HFFc6 (cell line): ENCODE measurements at places on chromosomes 2 and 18. TPM values are rescaled to one million over a fixed set of nuclear protein-coding genes. Genes with fewer than 3 reads are reported as not detected.

DNA sequence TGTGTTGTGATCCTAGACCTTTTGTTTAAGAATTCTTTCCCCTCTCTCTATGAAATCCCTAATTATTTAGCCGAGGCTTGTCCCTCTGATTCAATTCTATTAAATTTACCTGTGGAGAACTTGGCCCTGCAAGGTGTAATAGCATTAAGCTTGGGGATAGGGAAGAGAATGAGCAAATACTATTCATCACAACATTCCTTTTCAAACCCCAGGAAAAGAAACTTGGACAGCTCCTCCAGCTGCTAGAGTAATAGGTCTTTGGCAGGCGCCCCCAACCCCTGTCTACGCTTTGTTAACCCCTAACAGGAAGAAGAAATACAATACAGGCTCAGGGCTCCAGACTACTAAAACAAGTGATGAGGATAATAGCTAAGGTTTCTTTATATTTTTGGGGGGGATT, 957.0 kb downstream of the CPS1 start:
- no peak overlapping the region for H3K27ac ChIP-seq
- H3K4me3 ChIP-seq: no peak overlapping the region
- no peak for DNase-seq
- peaks cover 2% of the 10 kb centered on the region; the same call in 1 of the 2 replicates for H3K27me3 ChIP-seq

GRCh38 chr18:22165049-22165602, 4.3 kb upstream of the GATA6 start:
- H3K27ac ChIP-seq: no peak overlapping the region
- no peak for DNase-seq
- H3K4me1 ChIP-seq: peaks cover under 1% of the 10 kb centered on the region; the same call in 1 of the 2 replicates
- no peak overlapping the region for H3K4me3 ChIP-seq
- peaks cover 72% of the 10 kb centered on the region for H3K27me3 ChIP-seq

DNA sequence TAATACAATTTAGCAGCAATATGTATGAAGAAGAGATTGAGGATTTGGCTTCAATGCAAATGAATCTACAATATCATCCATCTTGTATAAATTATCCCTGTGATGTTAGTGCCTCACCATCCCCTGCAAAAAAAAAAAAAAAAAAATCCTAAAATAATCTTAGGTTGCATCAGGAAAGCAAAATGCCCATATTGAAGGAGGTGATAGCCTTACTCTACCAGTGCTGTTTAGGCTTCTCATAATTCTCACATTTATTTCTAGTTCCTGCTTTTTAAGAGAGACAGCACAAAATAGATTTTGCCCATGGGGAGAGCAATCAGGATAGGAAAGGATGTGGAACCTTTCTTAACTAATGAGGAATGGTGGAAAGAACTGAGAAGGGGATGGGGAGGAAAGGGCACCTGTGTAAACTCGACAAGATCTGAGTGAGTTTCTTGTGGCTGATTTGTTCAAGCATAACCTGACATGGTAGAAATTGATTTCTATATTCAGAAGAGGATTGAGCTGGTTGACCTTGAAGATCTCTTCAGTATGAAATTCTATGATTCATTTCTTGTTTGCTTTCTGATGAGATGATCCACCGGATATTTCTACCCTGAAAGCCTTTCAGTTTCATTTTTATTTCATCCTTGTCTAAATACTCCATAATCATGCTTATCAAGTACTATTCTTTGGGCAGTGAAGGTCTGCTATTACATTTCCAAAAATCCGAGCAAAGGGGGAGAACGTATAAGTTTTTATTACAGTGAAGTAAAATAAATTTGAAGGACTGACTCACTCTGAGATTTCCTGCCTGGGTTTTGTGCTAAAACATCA, 391.2 kb downstream of the PTPRM start:
- peaks cover 61% of the 10 kb centered on the region for H3K4me1 ChIP-seq
- H3K27me3 ChIP-seq: no peaks in the 10 kb centered on the region; the same call in 1 of the 2 replicates
- no peak for DNase-seq
- H3K36me3 ChIP-seq: no peaks in the 10 kb centered on the region
- peak overlapping the region; percentile 85 for H3K4me3 ChIP-seq

DNA sequence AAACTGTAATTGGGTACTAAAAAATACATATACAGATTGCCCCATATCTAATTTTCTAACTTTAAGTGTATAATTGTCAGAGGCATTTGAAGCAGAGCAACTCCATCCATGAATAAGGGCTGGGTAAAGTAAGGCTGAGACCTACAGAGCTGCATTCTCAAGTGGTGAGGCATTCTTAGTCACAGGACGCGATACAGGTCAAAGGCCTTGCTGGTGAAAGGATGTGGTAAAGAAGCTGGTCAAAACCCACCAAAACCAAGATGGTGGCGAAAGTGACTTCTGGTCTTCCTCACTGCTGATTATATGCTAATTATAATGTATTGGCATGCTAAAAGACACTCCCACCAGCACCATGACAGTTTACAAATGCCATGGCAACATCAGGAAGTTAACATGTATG, 50.0 kb downstream of the SLC8A1 start:
- peak; percentile 89 for DNase-seq
- H3K27me3 ChIP-seq: no peaks in the 10 kb centered on the region; the same call in 1 of the 2 replicates
- peak overlapping the region; percentile 74 for H3K4me3 ChIP-seq
- H3K27ac ChIP-seq: peak overlapping the region; percentile 98

DNA sequence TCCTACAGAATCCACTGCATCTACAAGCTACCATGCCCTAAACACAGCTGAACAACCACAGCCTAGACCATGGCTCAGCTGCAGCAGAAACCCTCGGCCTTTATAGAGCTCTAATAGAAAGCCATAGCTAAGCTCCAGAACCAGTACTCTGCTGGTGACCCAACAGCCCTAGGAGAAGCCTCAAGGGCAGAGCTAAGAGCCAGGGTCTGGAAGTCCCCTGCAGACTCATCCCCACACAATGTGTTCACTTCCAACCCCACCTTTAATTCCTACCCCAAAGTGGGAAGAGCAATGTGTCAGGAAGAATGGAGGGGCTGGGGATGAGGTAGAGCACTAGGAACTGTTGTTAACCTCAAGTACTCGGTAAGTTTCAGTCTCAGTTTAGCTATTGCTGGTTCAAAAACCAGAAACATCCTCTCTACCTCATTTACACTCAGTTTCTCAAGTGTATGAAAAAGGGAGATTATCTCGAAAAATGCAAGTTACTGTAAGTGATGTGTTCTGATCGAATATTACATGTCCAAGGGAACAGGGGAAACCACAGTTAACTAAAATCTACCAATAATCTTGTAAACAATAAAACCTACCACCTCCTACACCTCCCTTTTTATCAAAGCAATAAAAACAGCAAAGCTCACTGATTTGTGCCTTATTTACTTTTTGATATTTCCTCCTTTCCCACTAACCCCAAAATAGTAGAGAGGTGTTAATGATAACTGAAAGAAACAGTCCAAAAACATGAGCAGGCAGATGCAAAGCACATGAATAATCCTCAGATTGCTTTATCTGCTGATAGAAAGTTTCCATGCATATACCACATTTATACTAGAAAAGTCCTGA, 36.2 kb downstream of the THADA start:
- no peak for DNase-seq
- H3K36me3 ChIP-seq: peaks cover 6% of the 10 kb centered on the region; the same call in 1 of the 2 replicates
- no peaks in the 10 kb centered on the region for H3K4me1 ChIP-seq
- no peak overlapping the region for H3K27ac ChIP-seq
- no peak overlapping the region for H3K4me3 ChIP-seq

- no peaks in the 10 kb centered on the region for H3K36me3 ChIP-seq
- H3K27ac ChIP-seq: no peak overlapping the region
- no peaks in the 10 kb centered on the region for H3K4me1 ChIP-seq
- no peak for DNase-seq
These were observed 730.2 kb upstream of the ZNF804A start for GRCh38 chr2:183868153-183868552.

GRCh38 chr2:190099890-190100697, 37.6 kb upstream of the MSTN start:
- no peak for DNase-seq
- H3K27me3 ChIP-seq: peaks cover 10% of the 10 kb centered on the region
- H3K4me3 ChIP-seq: no peak overlapping the region
- H3K27ac ChIP-seq: no peak overlapping the region
- 0 out of 2 replicates have a peak, but pooled peaks cover 6% of the 10 kb centered on the region for H3K36me3 ChIP-seq
- no peaks in the 10 kb centered on the region for H3K4me1 ChIP-seq

DNA sequence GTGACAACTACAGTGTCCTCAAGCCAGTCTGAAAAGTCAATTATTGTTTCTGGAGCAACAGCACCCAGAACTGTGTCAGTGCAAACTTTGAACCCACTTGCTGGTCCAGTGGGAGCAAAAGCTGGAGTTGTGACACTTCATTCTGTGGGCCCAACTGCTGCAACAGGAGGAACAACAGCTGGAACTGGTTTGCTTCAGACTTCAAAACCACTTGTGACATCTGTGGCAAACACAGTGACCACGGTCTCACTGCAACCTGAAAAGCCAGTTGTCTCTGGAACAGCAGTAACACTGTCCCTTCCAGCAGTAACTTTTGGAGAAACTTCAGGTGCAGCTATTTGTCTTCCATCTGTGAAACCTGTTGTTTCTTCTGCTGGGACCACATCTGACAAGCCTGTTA, 59.8 kb downstream of the TAF4B start:
- H3K27me3 ChIP-seq: no peaks in the 10 kb centered on the region
- H3K4me1 ChIP-seq: no peaks in the 10 kb centered on the region
- H3K36me3 ChIP-seq: peaks cover 5% of the 10 kb centered on the region; the same call in 1 of the 2 replicates
- no peak overlapping the region for H3K4me3 ChIP-seq

- no peaks in the 10 kb centered on the region for H3K4me1 ChIP-seq
- no peaks in the 10 kb centered on the region for H3K27me3 ChIP-seq
- no peak for DNase-seq
- no peaks in the 10 kb centered on the region for H3K36me3 ChIP-seq
- no peak overlapping the region for H3K4me3 ChIP-seq
These were observed 125.1 kb downstream of the CPS1 start for GRCh38 chr2:210681491-210681890.

- no peak overlapping the region for H3K27ac ChIP-seq
- no peaks in the 10 kb centered on the region; the same call in 1 of the 2 replicates for H3K36me3 ChIP-seq
- peak overlapping the region; percentile 58; the same call in 1 of the 2 replicates for H3K4me3 ChIP-seq
- no peaks in the 10 kb centered on the region; the same call in none of the 2 replicates for H3K27me3 ChIP-seq
- H3K4me1 ChIP-seq: no peaks in the 10 kb centered on the region
These were observed 5.9 kb downstream of the NFATC1 start for GRCh38 chr18:79401494-79402208.

- H3K4me1 ChIP-seq: peaks cover 9% of the 10 kb centered on the region
- H3K4me3 ChIP-seq: no peak overlapping the region
- H3K27ac ChIP-seq: no peak overlapping the region
These were observed 155.4 kb downstream of the ASB1 start for GRCh38 chr2:238582159-238582558.

The CRYGD gene
- not detected in 3 replicates for total RNA-seq

The MAB21L4 gene
- not detected in 2 replicates for total RNA-seq

The B3GNT7 gene
- 0.12 to 0.15 TPM in 2 of 3 replicates, not detected in the other for total RNA-seq

The TDRD15 gene
- total RNA-seq: not detected in 3 replicates

The SLC19A3 gene
- total RNA-seq: not detected in 3 replicates
